Left lobe of liver (tissue), 2 donors: ENCODE measurements at places on chromosomes 4 and X. TPM values are rescaled to one million over a fixed set of nuclear protein-coding genes. Genes with fewer than 3 reads are reported as not detected.

Gene BEX5
- not detected for total RNA-seq

Gene MAGEA11
- not detected for total RNA-seq

- no peak for DNase-seq
Measured at GRCh38 chr4:47672696-47673095, 165.2 kb downstream of the CORIN start.

GRCh38 chr4:86688026-86688425 is 93.9 kb downstream of the PTPN13 start:
- no peak for DNase-seq

GRCh38 chr4:40592034-40592433 is 37.6 kb downstream of the RBM47 start:
- peak; percentile 64 for DNase-seq

- no peak for DNase-seq
Measured at GRCh38 chr4:74623041-74623440, 171.3 kb downstream of the BTC start.

DNA sequence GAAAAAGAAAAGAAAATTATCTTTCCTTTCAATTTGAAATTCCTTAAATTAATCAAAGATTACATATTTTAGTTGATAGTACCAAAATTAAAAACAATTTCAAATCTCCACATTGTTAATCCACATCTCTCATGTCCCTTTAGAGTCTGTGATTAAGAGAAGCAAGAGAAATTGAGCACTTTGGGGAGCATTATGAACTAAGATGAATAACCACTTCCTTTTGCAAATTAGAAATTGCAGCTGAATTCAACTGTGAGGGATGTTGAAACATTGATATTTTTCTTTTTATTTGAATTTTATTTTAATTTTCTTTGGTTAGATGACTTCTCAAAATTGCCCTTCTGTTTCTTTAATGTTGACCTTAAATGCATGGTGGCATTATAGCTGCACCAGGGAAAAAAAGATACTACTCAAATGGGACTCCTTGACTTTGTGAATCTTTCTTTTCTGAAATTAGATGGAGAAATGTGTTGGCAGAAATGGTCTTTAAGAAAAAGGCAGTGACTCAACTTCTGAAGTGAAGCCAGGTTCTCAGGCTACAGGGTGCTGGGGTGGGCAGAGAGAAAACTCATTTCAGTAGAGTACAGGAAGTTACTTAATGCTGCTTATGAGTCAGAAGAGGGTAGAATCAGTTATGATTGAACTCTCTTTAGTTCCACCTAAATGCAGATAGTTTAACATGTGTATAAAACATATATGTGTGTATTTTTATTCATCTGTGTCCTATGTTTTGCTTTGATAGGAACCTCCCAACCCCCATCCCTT is 92.0 kb upstream of the TNIP3 start:
- DNase-seq = no peak

DNA sequence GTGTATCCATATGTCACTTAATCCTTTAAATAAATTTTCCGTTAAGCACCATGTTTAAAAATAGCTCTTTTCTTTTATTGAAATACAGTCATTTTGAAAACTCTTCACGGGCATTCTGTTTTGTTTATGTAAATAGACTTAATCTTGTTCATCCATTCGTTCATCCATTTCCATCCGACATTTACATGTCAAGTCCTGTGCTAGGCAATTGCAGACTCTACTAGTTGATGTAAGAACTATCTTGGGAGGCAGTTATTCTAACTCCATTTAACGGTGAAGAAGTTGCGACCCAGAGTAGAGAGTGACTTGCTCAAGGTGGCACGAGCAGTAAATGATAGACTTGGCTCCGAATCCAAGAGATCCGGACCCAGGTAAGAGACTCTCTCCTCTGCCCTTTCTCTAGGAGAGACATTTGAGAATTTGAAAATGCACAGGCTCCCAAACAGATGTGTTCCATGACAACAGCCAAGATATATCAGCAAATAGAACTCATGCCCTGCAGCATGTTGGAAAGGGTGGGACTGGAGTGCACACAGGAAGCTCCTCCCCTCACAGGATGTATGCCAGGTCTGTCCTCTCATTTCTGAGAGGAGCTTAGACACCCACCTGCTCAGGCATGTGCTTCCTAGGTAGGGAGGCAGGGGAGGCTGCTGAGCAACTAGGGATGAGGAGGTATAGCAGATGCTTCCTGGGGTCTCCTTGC is 64.5 kb downstream of the DRD5 start:
- DNase-seq = no peak

DNA sequence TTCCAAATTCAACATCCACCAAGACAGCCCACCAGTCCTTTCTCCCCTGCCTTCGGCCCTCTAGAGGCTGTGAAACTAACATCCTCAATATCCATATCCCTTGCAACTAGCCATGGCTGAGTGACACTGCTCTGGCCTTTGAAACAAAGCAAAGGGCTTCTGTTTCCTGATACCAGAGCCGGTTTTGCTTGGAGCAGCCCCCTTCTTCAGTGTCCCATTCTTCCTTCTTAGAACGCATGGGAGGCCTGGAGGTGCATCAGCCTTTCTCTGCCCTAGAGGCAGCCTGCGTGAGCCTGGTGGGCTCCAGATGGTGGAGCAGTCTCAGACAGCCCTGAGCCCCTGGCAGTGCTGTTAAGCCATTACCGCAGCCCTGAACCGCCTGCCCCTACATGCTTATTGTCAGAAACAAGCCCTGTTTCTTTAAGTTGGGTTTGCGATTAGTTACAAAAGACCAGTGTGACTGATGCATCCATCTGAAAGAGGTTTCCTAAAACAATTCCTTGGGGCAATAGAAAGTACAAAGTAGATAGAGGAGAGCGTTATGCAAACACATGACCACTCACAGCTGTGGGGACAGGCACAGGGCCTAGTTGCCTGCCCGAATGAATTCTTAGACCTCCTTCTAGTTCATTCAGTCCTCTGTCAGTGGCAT is 74.1 kb downstream of the EVC start:
- DNase-seq = peak; percentile 19
